NCI-H2171 (cell line): ENCODE measurements at places on chromosomes 4 and X.

DNA sequence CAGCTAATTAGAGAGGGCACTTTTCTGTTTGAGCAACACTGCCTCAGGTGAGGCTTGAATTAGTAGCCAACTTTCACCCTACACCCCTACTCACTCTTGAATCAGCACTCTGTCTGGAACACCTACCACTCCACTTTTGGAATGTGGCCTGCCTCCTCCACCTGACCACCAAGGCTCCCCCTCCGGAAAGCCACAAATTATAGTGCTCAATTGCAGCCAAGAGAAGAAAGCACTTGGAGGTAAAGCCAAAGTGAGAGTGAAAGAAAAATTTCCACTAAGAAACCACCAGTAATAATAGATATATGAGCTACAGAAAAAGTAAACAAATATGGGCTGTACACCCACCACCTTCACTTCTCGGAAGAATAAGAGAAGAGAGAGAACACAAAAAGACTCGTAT, 41.1 kb downstream of the PPP3CA start:
- no peak for DNase-seq

DNA sequence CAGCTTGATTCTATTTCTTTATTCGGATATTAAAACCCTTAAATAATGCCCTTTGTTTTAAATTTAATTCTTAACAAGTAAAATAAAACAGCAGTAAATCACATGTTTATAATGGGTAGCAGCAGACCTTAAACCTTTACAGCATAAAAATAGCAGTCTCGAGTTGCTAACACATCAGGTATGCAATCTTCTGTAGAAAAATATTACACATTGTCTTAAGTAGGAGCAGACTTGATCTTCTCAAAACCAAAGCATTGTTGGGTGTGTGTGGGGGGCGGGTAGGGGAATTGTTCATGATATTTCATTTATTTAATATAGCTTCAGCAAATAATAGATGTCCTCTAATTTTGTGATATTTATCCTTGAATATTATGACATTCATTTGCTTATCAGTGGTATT, 331.4 kb downstream of the PCDH7 start:
- DNase-seq, result no peak

GRCh38 chr4:68176904-68177303, 47.2 kb upstream of the TMPRSS11F start:
- no peak for DNase-seq

DNA sequence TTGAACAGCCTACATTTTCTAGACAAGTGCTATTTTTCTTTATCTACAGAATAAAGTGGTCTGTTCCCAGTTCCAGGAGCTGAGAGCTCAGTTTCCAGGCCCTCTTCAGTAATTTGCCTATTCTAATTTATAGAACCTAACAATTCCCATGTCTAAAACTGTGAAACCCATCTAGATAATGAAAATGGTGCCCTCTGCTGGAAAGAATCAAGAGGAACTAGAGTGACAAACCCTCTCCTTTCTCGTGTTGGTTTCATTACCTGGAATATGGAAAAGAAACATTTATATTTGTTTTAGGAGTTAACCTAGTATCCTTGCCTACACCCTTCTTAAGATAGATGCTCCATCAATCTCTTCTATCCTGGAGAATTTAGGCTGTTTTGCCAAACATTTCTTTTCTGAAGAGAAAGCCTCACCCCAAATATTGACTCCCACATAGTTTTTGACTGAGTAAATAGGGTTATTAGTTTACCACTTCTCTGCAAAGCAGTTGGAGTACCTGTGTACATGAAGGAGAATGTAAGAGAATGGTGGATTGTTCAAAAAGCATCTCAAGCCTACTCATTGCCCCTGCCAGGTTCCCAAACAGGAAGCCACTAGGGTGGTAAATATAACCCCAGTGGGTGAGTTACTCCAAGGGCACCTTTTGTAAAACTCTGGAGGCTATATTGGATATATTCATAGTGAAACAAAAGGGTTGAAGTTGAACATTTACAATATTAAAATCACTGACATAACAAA, 121.6 kb downstream of the RASL11B start:
- peak; percentile 50 for DNase-seq

DNA sequence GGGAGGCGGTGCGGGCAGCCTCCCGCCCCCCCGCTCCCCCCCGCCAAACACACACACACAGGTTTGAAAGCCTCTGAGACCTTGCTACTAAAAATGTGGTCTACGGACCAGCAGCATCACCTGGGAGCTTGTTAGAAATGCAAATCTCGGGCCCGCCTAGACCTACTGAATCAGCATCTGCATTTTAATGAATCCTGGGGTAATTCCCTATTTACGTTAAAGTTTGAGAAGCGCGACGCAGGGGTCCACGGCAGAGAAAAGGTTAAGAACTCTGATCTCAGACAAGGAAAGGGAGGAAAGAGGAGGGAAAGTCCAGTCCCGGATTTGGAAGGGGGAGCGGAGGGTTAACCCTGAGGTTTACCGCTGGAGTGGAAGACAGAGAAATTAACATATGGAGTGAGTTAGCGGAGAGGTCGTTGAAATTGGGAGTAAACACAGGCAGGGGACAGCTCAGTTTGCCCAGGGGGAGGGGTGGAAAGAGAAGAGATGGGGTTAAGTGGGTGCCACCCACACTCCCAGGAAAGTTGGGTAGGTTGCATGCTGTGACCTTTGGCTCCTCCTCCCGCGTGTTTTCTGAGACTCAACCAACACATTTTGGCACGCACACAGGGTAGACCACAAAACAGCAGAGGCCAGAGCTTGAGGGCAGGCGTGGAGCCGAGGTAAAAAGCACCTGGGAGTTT, 483.6 kb downstream of the BCOR start:
- peak; percentile 68 for DNase-seq

GRCh38 chr4:24471486-24472160, 112.7 kb downstream of the DHX15 start:
- no peak for DNase-seq
